SK-MEL-5 (cell line): ENCODE measurements at places on chromosomes 1 and 21. TPM values are rescaled to one million over a fixed set of nuclear protein-coding genes. Genes with fewer than 3 reads are reported as not detected.

IVL gene
- total RNA-seq, result not detected in 2 replicates

ETV3L gene
- total RNA-seq, result not detected in 2 replicates

FLG gene
- not detected in 2 replicates for total RNA-seq

RUSC1 gene
- total RNA-seq, result 8.3 and 10.7 TPM in 2 replicates

LENEP gene
- total RNA-seq, result 0.48 and 1.2 TPM in 2 replicates

GBP5 gene
- not detected in 2 replicates for total RNA-seq

TMEM61 gene
- not detected in 2 replicates for total RNA-seq

TSPEAR gene
- not detected in 2 replicates for total RNA-seq
